ENCODE measurements at places on chromosomes 1 and 21.
A peak's percentile ranks its signal among the peaks of the same experiment; 100 is the strongest.

DNA sequence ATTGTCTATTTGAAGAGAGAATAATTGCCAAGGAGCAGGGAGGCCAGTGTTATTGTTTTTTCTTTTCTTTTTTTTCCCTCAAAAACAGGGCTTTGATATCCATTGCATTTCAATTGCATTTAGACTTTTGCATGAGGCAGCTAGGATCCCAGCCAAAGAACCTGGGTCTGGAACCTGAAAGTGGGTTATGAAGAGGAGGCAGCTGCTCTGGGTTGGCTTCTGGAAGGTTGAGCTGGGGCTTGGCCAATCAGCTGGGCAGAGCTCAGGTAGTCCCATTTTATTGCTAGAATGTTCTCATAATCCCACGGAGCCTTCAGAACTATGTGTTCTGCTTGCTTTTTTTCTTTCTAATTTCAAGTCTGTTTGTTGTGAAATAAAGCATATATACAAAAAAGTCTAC lies 218.9 kb downstream of the CAMTA1 start:
- no peak for DNase-seq

GRCh38 chr21:17537299-17537698 lies 24.5 kb downstream of the CXADR start:
- no peak for DNase-seq

GRCh38 chr1:178947677-178947981 lies 76.8 kb upstream of the ANGPTL1 start:
- no peak for DNase-seq

GRCh38 chr21:38048167-38048566 lies 131.9 kb upstream of the KCNJ6 start:
- DNase-seq: no peak

DNA sequence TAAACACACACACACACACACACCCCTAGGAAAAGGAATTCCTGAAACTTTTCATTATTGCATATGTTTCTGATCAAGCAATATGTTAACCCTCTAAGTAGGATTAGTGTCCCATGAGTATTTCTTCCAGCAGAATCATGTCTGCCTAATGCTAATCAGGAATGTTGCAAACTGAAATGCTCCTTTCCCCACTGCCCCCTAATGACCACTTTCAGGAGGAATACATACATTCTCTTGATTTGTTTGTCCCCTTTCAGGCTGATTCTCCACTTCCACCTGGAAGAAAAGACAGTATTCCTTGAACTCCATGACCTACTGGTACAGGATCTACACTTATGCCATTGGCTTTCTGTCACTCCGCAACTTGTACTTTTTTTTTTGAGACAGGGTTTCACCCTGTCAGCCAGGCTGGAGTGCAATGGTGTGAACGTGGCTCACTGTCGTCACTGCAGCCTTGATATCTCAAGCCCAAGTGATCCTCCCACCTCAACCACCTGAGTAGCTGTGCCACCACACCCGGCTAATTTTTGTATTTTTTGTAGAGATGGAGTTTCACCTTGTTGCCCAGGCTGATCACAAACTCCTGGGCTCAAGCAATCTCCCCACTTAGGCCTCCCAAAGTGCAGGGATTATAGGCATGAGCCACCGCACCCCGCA lies 56.7 kb downstream of the LRIG2 start:
- no peak for DNase-seq

- peak; percentile 8 for DNase-seq
These were observed 25.4 kb downstream of the NUP210L start for GRCh38 chr1:154129391-154129970.

DNA sequence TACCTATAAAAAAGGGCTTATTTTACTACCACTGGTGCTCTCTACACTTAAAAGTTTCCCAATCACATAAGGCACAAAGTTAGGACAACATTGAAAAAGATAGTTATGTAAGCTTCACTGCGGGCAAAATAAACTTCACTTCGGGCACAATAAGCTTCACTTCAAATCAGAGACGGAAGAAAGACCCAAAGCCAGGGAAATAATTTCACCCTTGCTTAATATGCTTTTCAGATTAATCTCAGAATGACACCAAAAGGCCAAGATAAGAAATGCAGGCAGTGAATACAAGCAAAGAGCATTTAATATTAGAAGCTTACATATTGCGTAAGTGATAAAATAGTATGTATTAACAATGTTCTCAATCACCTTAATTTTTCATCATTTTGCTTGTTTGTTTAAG lies 444.2 kb downstream of the SETD4 start:
- peak; percentile 46 for DNase-seq

GRCh38 chr1:20320704-20321103 lies 30.0 kb downstream of the VWA5B1 start:
- DNase-seq: no peak

DNA sequence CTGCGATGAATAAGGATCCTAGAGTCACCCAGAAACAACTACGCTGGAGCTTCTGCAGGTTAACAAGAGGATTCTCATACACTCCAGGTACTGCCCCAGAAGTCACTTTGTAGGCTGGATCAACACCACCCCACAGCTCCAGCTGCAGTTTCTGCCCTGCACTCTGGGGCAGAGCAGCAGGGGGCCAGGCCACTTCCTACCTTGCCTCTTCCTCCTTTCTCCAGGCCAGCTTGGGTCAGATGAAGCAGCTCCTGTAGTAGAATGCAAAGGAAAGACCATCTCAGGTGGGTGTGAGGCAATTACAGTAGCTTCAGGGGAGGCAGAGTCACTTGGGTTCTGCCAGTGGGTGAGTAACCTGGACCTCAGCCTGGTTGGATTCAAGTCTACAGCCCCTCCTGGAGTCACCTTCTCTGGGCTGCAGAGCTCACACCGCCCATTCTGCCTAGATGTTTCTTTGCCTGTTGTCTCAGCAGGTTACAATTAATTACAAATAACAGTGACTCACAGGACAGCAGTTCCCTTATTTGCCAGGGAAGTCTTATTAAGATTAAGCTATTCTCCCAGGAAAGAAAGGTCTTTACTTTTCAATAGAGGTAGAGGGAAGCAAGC lies 24.4 kb upstream of the BCAR3 start:
- DNase-seq: no peak

DNA sequence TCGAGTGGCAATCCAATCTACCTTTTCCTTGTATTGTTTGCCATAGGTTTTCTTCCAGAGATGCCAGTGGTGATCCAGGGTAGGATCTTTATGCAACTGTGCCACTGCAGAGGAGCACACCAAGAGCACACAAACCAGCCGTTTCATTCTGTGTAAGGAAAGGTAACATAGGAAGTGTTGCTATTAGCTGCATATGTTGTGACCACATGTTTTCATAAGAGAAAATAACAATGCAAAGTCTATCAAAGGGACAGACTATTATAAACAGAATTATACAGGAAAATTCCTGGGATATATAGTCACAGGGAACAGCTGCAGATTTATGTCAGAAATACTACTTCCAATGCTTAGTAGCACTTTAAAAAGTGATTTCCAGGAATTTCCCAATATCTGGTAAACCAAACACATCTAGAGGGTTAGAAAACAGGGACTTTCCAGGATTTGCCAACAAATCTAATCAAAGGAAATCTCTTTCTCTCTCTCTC lies 919 bp downstream of the CTSS start:
- DNase-seq: peak; percentile 64

DNA sequence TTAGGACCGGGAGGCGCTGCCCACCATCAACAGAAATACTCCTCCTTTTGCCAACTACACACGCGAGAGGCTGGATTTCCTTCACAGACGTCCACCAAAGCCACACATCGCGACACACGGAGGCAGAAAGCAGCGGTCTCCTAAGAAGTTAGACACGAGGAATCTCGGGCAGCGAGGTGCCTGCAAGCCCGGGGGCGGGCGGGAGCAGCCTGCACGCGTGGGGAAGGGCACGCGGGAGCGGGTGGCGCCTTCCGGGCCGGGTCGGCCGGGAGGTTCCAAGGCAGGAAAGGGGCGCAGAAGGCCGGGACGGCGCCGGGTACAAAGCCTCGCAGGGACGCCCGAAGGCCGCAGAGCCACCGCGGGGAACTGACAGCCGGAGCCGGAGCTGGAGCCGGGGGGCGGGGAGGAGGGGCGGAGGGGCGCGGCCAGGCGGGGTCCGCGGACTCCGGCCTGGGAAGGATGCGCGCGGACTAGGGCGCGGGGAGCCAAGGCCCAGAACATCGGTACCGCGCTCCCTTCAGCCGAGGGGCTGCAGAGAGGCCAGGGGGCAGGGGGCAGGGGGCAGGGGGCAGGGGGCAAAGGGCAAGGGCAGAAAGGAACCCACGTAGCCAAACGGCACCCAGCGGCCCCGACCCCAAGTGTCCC lies 722 bp downstream of the NPHP4 start:
- peak; percentile 53 for DNase-seq

- no peak for DNase-seq
These were observed 28.1 kb downstream of the CFAP74 start for GRCh38 chr1:1975535-1975934.

All from astrocyte of the hippocampus (primary cell).